ENCODE measurements at places on chromosomes 1 and 21. TPM values are rescaled to one million over a fixed set of nuclear protein-coding genes. Genes with fewer than 3 reads are reported as not detected.

GRCh38 chr1:66371233-66372005 is 162.5 kb upstream of the SGIP1 start:
- H3K4me3 ChIP-seq, result no peak overlapping the region
- H3K36me3 ChIP-seq, result peaks cover 47% of the 10 kb centered on the region
- DNase-seq, result no peak
- peak overlapping the region; percentile 25 for H3K27ac ChIP-seq

DNA sequence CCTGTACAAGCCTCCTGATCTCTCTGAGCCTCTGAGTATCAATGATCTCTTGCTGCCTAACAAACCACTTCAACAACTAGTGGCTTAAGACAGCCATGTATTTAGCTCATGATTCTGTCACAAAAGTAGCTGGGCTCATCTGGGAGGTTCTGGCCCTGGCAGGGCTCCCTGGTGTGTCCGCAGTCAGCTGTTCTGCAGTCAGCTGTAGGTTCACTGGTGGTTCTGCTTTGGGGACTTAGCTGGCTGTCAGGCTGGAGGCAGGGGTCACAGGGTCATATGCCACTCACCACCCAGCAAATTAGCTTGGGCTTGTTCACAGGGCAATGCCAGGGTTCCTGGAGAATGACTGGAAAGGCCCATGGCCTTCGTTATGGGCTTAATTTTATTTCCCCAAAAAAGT is 64.8 kb downstream of the DISP3 start:
- H3K4me1 ChIP-seq, result no peaks in the 10 kb centered on the region
- no peak overlapping the region for H3K27ac ChIP-seq
- H3K36me3 ChIP-seq, result no peaks in the 10 kb centered on the region
- peaks cover 5% of the 10 kb centered on the region for H3K27me3 ChIP-seq
- DNase-seq, result no peak

Gene SYCP1
- total RNA-seq, result not detected

DNA sequence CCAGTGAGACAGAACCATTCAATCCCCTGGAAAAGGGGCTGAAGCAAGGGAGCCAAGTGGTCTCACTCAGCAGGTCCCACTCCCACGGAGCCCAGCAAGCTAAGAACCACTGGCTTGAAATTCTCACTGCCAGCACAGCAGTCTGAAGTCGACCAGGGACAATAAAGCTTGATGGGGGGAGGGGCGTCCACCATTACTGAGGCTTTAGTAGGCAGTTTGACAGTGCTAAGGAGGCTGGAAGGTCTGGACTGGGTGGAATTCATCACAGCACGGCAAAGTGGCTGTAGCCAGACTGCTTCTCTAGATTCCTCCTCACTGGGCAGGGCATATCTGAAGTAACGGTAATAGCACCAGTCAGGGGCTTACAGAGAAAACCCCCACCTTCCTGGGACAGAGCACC is 105.4 kb upstream of the GORAB start:
- H3K36me3 ChIP-seq, result no peaks in the 10 kb centered on the region
- H3K4me1 ChIP-seq, result no peaks in the 10 kb centered on the region
- no peak overlapping the region for H3K4me3 ChIP-seq
- H3K27ac ChIP-seq, result no peak overlapping the region

- H3K27ac ChIP-seq, result no peak overlapping the region
- H3K4me3 ChIP-seq, result no peak overlapping the region
- H3K27me3 ChIP-seq, result no peaks in the 10 kb centered on the region
- H3K4me1 ChIP-seq, result peaks cover 4% of the 10 kb centered on the region
- H3K36me3 ChIP-seq, result no peaks in the 10 kb centered on the region
Measured at GRCh38 chr1:117061986-117062415, 1.9 kb downstream of the TTF2 start.

DNA sequence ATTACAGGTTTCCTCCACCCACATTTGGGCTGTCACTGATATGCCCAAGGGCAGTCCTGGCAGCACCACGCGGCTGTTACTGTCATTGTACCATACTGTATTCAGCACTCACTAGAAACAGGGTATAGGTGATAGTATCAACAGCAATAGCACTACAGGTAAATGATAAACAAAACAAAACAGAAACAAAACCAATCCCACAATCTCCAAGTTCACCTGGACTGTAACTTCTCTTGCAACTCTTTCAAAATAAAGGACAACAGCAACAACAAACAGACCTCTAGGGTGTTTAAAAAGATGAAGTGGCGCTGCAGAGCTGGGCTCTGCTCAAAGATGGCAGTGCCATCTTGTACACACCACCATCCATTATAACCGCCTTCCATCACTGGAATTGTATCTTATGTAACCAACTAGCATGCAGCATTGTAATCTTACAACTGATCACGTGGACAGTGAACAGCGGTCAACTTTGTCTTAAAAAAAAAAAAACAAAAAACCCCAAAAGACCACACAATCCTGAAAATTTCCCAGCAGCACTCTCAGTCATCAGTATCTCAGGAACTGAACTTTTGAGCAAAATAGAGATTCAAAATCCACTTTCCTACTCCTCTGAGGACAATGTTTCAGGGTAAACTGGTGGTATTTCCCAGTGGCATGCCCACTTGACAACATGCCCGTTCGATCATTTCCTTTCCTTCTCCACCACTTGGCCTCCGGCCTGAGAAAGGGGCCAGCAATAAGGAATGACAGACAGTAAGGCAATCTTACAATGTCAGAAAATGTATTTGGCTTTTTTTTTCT is 3.8 kb downstream of the IRF2BP2 start:
- peak overlapping the region; percentile 85 for H3K4me3 ChIP-seq
- H3K4me1 ChIP-seq, result peaks cover 29% of the 10 kb centered on the region
- H3K36me3 ChIP-seq, result peaks cover 36% of the 10 kb centered on the region
- no peak for DNase-seq
- H3K27ac ChIP-seq, result peak overlapping the region; percentile 99
- no peaks in the 10 kb centered on the region for H3K27me3 ChIP-seq

DNA sequence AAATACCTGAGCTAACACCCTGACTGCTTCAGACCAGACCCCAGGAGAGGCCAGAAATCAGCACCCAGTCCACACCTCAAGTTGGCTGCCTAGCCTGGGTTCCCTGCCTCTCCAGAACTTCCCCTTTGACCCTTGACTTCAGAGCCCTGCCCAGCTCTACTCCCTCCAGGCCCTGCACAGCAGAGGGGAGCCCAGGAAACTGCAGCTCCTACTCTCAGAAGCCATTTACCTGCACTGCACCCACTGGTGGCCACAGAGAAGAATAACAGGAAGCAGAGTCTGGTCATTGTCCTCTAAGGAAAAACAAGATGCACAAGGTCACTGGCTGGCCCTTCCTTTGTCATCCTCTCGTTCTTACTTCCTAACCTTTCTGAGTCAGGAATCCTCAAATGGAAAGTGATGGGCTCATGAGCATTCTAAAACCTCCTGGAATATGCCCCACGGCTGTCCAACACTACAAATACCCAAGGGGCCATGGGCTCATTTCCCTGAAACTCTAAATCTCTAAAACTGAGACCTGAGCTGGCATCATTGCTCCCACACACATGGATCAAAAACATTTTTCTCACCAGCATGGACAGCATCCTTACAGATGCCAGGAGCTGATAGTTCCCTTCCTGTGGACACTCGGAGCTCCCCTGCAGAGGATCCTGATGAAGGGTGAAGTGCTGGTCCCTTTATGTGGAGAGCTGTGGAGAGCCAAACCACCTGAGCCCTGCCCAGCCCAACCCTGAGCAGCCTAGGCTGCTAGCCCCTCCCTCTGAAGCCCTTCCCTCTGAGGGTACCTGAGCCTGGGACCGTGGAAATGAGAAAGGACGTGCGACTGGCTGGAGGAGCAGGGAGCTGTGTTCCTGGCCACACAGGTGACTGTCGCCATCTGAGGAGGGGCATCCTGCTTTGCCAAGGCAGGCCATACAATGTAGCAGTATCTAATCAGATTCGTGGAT is at the start of gene ITLN2:
TSS of gene ITLN2 (minus strand) at position 652 of the 947 bp plus-strand sequence. CDS start at position 584, 68 bp downstream.
- H3K36me3 ChIP-seq, result no peaks in the 10 kb centered on the region
- H3K4me3 ChIP-seq, result no peak within 1 kb of the TSS
- H3K27me3 ChIP-seq, result no peaks in the 10 kb centered on the region
- DNase-seq, result no peak
- no peaks in the 10 kb centered on the region for H3K4me1 ChIP-seq

GRCh38 chr1:198699167-198700015 is 60.6 kb downstream of the PTPRC start:
- H3K4me1 ChIP-seq, result peaks cover 8% of the 10 kb centered on the region
- H3K4me3 ChIP-seq, result no peak overlapping the region
- H3K27me3 ChIP-seq, result peaks cover 4% of the 10 kb centered on the region
- peak; percentile 87 for DNase-seq
- H3K27ac ChIP-seq, result no peak overlapping the region
- peaks cover 8% of the 10 kb centered on the region for H3K36me3 ChIP-seq

DNA sequence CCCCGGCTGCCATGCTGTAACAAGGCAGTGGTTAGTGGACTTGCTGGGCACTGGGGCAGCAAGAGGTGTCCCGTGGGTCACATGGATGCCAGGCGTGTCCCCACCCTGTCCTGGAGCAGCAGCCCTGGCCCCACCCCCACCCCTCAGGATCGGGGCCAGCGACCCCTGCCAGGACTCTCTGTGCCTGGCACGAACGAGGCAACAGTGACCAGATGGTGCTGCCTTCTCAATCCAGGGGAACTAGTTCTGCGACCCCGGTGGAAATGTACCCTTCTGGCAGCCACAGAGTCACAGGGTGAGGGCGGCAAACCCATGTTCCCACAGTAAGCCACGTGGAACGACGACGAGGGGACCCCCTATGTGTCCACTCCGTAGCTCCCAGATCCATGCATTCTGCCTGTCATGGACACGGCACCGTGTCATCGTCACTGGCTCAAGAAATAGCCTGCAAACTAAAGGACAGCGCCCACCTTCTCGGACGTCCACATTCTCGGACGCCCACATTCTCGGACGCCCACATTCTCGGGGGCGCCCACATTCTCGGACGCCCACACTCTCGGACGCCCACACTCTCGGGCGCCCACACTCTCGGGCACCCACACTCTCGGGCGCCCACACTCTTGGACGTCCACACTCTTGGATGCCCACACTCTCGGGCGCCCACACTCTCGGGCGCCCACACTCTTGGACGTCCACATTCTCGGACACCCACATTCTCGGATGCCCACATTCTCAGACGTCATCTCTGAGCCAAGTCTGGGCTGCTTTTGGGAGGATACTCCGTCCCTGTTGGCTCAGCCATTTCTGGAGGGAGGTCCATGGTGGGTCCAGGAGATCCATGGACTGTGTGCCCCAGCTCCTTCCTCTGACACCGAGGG is 19.6 kb upstream of the ACTRT2 start:
- H3K36me3 ChIP-seq, result no peaks in the 10 kb centered on the region
- no peaks in the 10 kb centered on the region for H3K4me1 ChIP-seq
- H3K4me3 ChIP-seq, result no peak overlapping the region
- peaks cover 10% of the 10 kb centered on the region for H3K27me3 ChIP-seq
- DNase-seq, result no peak

Gene SPATA1
- 3.4 TPM for total RNA-seq

DNA sequence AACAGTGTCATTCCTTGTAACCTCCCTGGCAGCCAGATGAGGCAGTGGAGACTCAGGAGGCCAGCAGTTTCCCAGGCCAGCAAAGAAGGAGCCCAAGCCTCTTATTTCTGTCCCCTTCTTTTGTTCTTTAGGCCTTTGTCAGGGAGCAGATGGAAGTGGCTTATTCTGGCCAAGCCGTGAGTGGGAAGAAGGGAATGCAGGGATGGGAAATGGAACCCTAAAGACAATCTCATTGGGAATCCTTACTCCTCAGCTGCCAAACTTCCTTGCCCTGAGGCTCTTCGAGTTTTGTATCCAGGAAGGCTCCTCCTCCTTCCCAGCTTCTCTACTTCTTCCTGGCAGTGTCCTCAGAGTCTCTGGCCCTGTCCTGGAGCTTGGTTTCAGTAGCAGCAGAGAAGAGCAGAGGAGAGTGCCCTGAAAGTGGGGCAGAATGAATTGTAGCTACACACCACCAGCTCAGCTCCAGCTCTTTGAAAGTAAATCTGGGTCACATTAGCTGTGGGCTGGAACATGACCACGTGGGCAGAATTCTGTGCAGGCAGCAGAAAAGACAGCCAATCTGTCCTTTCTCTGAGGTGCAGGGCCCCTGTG is 63.9 kb downstream of the NDUFS5 start:
- no peaks in the 10 kb centered on the region for H3K27me3 ChIP-seq
- no peak for DNase-seq
- H3K27ac ChIP-seq, result no peak overlapping the region
- no peak overlapping the region for H3K4me3 ChIP-seq
- H3K4me1 ChIP-seq, result peaks cover 3% of the 10 kb centered on the region

DNA sequence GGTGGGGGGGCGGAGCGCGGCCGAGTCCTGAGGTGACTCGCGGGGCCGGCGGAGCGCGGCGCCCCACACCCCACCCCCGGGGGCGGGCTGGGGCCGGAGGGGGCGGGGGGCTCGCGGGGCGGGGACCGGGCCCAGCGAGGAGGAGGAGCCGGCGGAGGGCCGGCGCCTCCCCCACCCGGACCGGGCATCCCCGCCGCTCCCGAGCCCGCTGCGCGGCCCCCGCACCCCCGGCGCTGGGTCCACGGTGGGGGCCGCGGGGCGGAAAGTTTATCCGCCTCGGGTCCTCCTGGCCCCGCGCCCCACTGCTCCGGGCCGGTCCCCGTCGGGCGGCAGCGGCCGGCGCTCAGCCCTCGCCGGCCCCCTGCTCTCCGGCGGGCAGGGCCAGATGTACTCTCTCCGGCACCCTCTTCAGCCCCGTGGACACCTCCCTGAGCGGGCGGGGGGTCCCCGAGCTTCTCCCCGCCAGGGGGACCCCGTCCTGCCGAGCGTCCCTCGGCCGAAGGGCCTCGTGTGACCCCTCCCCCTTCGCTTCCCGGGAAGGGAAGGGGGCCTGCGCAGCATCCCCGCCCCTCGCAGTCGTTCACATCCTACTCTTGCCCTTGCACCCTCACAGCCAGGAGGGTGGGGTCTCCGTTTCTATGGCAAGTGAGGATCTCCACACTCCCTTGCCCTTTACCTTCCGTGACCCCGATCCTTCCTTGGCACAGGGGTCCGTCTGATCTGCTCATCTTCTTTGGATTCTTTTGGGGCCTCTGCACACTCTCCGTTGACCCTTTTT is 663 bp downstream of the CAMTA1 start:
- H3K36me3 ChIP-seq, result no peaks in the 10 kb centered on the region
- no peaks in the 10 kb centered on the region for H3K27me3 ChIP-seq
- peak overlapping the region; percentile 79 for H3K4me3 ChIP-seq
- peak; percentile 77 for DNase-seq

- H3K4me3 ChIP-seq, result no peak overlapping the region
- DNase-seq, result no peak
Measured at GRCh38 chr21:36917471-36918158, 48.9 kb downstream of the HLCS start.

DNA sequence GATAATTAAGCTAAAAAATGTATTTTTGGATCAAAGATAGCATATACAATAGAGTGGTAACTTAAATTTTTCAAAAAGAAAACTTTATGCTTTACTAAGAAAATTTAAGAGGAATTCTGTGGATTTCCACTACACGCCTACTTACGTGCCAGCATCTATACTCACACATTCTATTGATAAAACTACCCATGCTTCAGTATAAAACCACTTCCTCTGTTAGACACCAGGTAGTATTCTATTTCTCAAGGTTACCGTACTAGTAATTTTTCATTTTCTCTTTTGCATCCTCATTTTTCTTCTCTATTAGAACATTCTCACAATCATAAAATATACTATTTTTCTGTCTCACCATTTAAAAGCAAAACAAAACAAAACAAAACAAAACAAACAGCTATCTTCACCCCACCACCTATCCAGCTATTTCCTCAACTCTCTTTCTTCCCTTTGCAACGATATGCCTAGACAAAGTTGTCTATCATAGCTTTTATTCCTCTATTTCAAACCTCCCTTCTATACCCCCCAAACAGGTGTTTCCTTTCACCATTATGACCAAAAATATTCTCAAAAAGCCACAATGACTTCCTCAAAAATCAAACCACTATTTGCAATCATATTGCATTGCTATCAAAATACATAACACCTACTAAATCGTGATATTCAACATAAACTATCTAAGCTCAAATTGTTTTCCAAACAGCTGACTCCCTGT is 1652.0 kb downstream of the MRPL39 start:
- H3K4me1 ChIP-seq, result no peaks in the 10 kb centered on the region
- no peak overlapping the region for H3K27ac ChIP-seq
- H3K27me3 ChIP-seq, result peaks cover 6% of the 10 kb centered on the region
- H3K36me3 ChIP-seq, result no peaks in the 10 kb centered on the region
